ENCODE measurements at places on chromosomes 3 and 15.

DNA sequence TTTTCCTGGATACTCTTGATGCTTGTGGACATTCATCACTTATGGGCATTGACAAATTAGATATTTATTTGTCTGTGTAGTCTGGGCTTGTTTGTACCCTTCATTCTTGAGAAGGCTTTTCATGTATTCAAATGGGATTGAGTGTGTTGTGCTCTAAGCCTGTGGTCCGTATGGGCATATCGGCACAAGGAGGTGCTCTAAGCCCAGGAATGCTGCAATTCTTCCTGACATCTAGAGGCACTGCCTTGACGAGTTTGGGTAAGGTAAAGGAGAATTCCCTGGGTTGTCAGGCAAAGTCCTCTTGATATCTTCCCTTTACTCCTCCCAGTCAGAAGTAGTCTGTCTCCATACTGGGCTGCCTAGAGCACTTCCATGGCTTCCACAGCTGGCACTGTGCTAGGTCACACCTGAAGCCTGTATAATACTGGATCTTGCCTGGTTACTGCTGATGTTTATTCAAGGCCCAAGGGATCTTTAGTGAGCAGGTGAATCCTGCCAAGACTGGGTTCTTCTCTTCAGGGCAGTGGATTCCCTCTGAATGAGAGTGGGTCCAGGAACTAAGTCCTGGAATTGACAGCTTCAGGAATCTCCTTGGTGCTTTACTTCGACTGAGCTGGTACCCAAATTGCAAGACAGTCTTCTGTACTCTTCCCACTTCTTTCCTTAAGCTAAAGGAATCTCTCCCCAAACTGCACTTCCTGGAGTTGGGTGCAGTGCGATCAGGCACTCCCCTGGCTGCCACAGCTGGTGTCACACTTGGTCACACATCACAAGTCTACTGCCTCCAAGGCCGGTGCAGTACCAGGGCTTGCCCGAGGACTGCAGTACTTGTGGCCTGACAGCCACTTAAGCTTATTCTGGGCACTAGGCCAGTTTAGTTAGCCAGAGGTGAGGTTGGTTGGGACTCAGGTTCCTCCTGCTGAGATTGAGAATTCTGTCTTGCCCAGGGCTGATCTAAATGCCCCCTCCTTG, 46.0 kb downstream of the GALK2 start:
- peak; percentile 17 for DNase-seq

- no peak for DNase-seq
These were observed 158.7 kb downstream of the SUCLG2 start for GRCh38 chr3:67495751-67496150.

DNA sequence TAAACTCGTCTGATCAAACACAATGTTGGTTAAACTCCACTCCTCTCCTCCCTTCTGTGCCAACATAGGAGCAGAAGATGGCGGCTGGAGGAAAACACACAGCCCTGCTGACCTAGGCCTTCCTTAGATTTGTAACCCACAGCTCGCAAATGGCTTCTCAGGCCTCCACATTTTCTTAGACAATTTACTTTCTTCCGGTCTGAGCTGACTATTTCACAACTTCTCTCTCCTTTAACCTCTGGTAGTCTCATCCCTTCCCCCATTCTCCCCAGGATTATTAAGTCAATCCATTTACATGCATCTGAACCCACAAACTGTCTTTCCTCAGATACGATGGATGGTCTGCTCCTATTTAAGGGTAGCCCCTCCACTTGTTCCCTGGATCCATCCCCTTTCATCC, 25.7 kb upstream of the ULK4 start:
- DNase-seq, result no peak

DNA sequence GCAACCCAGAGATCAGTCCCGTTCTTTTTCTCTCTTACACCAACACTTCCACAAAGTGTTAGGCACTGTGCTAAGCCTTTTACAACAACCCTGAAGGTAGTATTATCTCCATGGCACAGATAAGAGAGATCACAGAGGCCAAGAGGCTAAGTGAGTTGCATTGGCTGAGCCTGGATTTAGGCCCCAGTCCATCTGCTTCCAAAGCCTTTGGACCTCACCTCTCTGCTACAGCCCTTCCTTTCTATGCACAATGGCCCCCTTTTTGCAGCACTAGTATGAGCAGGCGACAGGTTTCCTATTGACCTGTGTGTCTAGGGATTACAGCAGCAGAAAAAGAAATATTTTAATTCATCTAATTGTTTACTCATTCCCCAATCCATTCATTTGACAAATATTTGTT, 76.2 kb downstream of the CRYGS start:
- no peak for DNase-seq

DNA sequence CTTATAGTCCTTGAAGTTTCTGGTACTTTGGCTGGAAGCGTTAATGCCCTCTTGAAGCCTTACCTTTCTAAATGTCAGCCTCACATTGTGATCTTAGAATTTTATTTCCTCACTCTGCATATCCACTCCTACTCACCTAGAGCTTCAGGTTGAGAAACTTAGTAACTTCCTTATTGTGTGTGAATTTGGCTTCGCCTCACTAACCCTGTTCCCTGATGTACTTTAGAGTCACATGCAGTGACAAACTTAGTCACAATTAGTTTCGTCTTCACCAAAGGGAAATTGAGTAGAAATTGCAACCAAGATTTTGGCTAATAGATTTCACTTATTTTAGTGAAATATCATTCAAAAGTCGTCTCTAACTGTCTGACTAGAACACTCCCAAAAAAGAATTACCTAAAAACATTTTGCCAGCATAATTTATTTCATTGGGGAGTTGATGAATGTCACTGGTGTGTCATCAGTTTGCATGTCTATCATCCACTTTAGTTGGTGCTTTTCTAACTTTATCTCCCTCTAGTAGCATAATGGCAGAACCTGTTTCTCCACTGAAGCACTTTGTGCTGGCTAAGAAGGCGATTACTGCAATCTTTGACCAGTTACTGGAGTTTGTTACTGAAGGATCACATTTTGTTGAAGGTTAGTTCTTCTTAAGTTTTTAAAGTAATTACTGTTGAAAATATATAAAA, 960 bp downstream of the MFN1 start:
- peak; percentile 78 for DNase-seq

DNA sequence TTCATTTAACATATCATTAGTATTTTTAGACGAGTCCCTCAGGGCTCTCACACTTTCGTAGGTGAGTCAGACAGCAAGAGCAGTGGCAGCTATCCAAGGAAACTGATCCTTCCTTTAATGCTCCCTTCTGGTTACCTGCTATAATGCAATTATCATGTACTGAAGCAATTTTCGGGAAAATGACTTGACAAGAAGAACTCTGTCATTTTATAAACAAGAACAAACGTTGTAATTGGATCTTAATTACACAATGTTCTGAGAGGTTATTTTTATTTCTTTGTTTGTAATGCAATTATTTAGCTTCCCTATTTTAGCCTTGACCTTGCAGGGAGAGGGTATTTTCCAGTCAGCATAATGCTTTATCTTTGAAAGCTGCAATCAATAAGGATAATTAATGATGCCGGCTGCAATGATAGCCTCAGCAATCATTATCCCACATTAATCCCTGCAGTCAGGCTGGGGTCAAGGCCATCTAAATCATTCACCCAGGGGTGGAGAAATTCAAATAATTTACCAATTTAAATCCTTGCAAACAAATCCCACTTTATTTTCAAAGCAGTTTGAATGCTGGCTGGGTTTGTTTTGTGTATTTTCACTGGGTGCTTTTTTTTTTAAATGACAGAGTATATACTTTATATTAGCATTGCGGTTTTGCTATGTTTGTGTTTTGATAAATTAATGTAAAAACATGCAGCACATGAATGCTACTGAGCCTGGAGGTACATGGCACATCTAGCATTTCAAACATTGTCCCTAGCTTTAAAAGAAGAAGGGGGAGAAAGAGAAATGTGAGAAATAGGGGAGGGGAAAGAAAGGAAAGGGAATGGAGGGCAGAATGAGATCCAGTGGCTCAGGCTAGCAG, 249.9 kb downstream of the SHOX2 start:
- DNase-seq, result no peak

GRCh38 chr15:46714950-46715349, 1002.4 kb upstream of the SEMA6D start:
- DNase-seq, result no peak

GRCh38 chr3:41120460-41120859, 78.8 kb upstream of the CTNNB1 start:
- DNase-seq, result no peak

GRCh38 chr3:13896473-13897154, 16.7 kb upstream of the WNT7A start:
- peak; percentile 63 for DNase-seq

GRCh38 chr3:120182613-120183511, 88.6 kb upstream of the GSK3B start:
- DNase-seq, result peak; percentile 30

GRCh38 chr15:26521691-26522198, 251.1 kb downstream of the GABRB3 start:
- DNase-seq, result no peak

- DNase-seq, result no peak
These were observed 161.1 kb upstream of the ANKRD28 start for GRCh38 chr3:15958692-15959433.

DNA sequence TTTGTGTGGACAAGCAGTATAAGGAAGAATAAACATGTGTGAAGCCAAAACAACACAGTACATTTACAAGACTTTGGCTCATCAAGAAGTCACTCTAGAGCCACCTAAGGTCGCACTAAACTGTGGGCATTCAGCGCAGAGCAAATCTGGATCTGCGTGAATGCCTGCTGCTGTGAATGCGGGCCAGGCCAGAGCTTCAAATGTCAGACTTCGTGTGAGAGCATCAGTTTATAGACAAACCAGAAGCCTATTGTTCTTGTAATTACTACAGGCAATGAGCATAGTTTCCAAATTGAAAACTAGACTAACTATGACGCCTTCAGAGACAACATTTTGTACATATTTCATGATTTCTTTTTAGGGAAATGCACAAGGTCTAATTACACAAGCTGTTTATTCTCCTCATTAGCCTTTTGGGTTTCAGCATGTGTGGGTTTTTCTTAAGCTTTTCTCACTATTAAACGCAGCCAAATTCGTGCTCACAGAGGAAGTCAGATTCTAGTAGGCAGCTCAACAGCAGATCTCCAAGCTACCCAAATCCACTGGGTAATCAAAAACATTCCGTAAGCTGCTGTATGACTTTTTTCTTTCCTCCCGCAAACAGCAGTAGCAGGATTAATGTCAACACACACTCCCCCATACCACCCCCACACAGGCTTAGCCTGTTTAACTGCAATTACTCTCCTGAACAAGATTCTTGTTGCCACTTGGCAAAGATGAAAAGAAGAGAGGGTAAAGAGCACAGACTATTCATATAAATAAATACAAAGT, 84.5 kb upstream of the SETMAR start:
- no peak for DNase-seq

- DNase-seq, result no peak
These were observed 182.9 kb downstream of the KCNMB2 start for GRCh38 chr3:178718995-178719635.
